ENCODE measurements at places on chromosomes 5 and 9.

DNA sequence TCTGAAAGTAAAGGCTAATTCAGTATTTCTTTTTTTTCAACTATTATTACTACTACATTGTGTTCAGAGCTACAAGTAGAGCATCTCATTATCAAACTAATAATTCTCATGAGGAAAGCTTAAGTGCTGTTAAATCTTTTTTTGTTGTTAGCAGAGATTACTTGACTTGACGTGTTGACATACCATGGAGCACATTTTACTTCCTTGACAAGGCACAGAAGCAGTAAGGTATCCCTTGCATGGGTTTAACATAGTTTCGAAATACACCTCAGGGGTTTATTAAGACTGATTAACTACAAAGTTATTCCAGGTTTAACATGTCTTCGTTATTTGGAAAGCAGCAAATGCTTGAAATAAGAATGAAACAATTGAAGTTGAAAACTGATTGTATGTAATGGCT, 7.0 kb downstream of the SPDL1 start:
- DNase-seq, result no peak

GRCh38 chr9:123481209-123481865, 125.3 kb downstream of the CRB2 start:
- no peak for DNase-seq

- no peak for DNase-seq
These were observed 5.9 kb downstream of the FAM78A start for GRCh38 chr9:131270171-131271015.

GRCh38 chr5:40406741-40407211, 272.9 kb upstream of the PTGER4 start:
- DNase-seq, result no peak

- DNase-seq, result no peak
These were observed 176.7 kb upstream of the TBC1D2 start for GRCh38 chr9:98432134-98432533.

DNA sequence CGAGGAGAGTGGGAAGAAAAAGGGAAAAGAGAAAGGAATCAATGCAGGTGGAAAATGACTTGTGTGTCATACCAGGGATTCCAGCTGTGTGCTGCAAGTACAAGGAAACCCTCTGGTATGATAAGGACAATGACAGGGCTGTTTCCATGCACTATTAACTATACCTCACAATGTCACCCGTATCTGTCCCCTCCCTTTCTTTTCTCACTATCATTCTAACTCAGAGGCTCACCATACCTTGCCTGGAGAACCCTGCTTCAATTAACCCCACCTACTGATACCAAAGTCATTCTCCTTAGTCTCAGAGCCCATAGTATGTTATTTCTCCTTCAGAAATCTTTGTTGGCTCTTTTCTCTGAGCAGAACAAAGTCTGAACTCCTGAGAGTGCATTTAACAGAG, 236.2 kb upstream of the NREP start:
- no peak for DNase-seq

DNA sequence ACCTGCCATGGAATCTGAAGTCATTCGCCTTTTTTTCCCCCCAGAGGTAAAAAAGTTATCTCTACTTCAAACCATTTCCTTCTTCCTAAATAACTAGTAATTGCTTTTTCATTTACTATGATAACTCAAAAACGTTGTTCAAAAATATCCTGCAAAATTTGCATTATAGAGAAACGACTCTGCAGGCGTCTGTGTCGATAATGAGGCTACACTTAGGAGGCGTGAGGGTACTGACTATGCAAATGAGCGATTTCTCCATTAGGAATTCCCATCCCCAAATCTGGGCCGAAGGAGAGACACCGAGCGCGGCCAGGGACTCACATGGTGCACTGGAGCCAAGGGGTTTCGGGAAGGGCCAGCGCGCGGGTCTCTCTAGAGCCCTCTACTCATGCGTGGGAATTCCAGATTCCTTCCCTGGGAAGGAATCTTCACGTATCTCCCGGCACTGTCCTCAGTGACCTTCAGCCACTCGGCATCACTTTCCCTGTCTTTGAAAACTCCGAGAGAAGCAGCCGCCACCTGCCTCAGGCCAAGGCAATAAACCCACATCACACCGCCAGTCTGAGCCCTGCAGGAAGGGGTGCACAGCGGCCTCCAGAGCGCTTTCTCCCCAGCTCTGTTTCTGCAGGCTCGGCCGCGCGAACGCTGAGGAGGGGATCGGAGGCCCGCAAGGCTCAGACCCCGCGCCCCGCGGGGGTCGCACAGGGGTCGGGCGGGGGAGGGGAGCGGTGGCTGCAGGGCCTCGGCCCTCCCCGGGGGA, 718 bp upstream of the DENND4C start:
- no peak for DNase-seq

DNA sequence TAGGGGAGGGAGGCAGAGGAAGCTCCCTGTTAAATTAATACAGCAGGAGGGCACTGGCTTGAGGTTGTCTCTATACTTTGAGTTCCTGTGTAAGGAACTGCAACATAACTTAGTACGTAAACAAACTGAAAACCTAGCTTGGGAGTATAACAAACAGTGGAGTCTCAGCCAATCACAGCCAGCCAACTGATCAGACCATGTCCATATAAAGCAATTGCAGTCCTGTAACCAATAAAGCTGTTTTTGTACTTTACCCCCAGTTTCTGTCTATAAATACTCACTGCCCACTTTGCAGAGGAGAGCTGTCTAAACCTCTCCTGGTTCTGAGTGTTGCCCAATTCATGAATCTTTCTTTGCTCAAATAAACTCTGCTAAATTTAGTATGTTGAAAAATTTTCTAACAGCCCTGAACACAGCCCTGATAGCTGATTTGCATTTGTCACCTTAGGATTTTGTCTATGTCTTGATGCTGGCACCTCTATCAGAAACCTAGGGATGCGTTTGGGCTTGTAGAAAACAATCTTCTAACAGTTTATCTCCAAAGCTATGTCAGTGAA, 39.9 kb downstream of the GDNF start:
- no peak for DNase-seq

GRCh38 chr5:54661111-54661510, 143.6 kb downstream of the SNX18 start:
- DNase-seq, result no peak

DNA sequence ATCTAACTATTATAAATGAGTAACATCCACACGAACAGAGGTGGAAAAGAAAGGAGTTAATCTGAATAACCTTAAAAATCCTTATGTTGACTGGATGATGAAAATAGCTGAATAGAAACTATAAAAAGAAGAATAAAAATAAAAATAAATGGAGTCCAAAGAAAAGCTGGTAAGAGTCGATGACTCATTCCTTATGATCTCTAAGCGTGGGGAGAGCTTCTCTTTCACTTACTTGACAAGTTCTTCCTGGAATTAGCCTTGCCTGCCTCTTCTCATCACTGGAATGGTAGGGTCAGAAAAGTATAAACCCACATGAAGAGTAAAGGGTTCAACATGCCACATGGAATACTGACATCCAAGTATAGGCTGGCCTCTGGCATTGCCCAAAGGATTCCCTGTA, 477.0 kb upstream of the RGMB start:
- DNase-seq, result no peak

GRCh38 chr5:37187465-37187977, 61.7 kb downstream of the CPLANE1 start:
- DNase-seq, result no peak

- no peak for DNase-seq
These were observed 275.0 kb downstream of the ARHGEF28 start for GRCh38 chr5:73901043-73901442.

- peak; percentile 68 for DNase-seq
These were observed 6.3 kb downstream of the TESK1 start for GRCh38 chr9:35611230-35611797.

DNA sequence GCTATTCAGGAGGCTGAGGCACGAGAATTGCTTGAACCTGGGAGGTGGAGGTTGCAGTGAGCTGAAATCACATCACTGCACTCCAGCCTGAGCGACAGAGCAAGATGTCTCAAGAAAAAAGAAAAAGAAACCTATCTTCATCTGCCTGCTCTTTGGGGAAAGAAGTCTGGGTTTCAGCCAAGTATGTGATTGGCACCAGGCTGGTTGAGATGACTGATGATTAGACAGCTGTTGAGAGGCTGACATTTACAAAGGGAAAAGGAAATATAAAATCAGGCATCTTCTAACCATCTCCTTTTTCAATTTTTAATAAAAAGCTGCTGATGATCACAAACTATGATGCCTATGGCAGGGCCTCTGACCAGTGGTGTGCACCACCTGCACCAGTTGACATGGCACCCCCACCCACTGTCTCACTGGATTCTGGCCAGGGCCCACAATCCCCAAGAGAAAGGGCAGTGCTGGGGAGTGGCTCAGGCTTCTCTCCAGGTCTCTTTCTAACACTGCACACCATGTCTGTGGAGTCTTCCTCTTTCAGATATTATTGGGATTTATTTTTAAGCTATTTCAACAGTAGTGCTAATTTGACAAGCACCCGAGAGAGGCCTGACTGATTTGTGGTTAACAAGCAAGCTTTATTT, 17.2 kb upstream of the C5orf15 start:
- DNase-seq, result no peak

GRCh38 chr9:125690679-125691078, 16.3 kb downstream of the MAPKAP1 start:
- DNase-seq, result no peak

DNA sequence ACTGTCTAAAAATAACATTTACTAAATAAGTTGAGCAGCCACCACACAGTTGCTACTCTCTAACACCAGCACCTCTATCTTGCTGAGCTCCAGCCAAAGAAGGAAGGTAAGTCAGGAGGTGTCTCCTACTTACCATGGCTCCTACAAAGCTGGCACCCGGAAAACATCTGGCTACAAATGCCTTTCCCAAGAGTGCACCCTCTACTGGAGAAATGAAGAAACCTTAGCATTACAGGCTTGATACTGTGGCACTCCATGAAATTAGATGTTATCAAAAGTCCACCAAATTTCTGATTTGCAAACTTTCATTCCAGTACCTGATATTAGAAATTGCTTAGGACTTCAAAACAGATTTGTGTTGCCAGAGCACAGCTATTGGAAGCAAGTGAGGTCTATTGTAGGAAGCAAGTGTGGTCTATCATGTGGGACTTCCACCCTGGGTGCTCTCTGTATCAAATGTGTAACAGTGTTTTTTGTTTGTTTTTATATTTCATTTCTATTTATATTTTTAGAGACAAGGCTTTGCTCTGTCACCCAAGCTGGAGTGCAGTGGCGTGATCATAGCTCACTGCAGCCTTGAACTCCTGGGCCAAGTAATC, 25.7 kb upstream of the RFK start:
- no peak for DNase-seq

DNA sequence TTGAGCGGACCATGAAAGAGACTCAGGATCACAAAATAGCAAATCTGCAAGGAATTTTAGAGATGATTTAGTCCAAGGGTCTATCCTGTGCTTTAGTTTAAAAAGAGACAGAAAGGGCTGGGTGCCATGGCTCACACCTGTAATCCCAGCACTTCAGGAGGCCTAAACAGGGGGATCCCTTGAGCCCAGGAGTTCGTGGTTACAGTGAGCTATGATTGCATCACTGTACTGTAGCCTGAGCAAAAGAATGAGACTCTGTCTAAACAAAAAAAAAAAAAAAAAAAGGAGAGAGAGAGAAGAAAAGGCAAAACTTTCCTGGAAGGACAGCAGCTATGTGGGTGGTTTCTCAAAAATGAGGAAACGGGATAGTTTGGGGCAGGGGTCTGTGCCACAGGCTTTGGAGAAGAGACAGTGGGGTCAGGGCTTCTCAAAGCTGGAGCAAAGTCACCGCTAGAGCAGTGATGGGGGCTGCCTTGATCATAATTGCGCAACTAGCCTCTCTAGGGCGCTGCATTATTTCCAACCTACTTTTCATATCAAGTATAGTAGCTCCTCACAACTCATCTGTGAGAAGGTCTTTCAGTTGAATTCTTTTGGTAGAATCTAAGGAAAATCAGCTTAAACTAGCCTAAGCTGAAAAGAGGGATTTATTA, 8.5 kb upstream of the ANKH start:
- no peak for DNase-seq

DNA sequence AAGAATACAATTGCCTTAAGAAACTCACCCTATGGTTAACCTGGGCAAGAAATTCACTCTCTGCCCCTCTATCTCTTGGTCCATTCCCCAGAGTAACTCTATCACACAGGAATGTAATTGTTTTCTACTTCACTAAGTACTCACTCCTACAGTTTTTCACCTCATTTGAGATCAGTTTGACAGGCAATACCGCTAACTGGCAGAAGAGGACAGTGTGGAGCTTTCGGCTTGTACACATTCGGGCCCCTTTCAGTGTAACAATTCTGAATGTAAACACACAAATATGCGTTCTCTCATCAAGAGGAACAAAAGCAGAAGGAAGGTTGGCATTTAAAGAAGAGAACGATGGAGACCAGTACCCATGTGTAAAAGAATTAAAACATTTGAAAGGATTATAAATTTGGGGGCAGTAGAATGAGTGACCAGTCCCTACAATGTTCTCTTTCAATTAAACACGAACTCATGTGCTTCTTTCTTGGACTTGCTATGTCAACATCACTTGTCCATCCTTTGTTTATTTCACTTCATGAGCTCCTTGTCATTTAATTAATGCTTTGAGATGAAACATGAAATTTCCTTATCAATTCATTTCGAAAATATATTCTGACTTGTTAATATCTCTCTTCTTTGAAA, 188.5 kb upstream of the GRAMD2B start:
- DNase-seq, result no peak

DNA sequence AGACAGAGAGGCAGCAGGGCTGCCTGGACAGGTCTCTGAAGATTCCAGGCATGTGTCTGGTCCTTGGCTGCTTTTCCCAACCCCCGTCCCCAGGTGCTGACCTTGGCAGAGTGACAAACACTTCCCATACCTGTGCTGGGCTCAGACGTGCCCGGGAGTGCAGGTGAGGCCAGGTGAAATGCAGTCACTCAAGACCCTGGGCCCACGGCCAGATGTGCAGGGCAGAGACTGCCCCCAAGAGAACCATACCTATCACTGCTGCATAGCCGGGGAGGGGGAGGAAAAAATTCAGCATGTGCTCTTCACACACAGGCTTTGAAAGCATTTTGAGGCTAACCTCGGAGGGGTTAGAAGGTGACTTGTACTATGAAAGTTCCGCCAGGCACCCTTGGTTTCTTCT, 22.6 kb downstream of the CCNJL start:
- peak; percentile 33 for DNase-seq

GRCh38 chr9:114110180-114110579, 11.1 kb upstream of the KIF12 start:
- DNase-seq, result no peak

DNA sequence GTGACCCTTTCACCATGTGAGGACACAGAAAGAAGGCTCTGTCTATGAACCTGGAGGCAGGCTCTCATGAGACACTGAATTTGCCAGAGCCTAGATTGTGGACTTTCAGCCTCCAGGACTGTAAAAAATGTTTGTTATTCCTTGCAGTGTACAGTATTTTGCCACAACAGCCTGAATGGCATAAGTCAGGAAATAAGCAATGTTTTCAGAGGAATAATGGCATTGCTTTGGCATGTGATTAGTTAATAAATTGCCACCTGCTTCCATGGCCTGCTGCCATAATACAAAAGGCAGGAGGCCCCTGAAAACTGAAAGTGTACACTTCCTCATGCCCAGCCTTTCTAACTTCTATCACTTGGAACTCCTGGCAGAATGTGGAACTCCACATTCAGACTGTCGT, 408.1 kb downstream of the GADD45G start:
- DNase-seq, result no peak

Measured in CD8-positive, alpha-beta T cell (primary cell).